ENCODE measurements at places on chromosomes 2 and 18.

- no peak for DNase-seq
Measured at GRCh38 chr18:34595690-34596089, 114.4 kb upstream of the DTNA start.

- DNase-seq: no peak
Measured at GRCh38 chr2:54864727-54865126, 141.3 kb downstream of the EML6 start.

DNA sequence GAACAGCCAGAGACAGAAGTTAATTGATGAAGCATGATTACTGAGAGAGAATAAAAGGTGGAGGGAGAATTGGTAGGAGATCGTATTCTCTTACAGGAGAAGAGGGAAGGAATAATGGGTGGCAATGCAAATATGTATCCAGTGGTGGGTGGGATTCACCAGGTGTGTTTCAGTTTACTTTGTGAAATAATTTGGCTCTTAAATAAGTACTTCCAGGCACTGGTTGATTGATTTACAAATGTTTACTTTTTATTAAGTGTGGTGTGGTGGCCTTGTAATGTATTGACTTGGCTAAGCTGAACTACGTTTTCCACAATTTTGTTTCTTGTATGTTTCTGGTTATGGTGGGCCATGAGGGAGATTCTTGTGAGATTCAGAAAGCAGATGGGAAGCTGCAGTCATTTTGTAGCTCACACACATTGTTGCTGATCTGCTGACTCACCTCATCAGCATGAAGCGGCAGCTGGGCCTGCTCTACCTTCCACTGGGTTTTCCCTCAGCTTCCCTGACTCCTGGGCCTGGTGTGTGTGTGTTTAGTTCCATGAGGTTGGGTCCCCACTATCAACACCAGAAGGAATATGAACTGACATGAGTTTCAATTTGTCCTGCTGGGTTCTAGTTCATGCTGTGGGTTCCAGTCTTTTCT lies 32.6 kb downstream of the MYL12B start:
- DNase-seq: no peak

- no peak for DNase-seq
Measured at GRCh38 chr2:84792856-84793522, 87.9 kb downstream of the TRABD2A start.

- DNase-seq: no peak
Measured at GRCh38 chr2:226198956-226199355, 600.7 kb downstream of the IRS1 start.

DNA sequence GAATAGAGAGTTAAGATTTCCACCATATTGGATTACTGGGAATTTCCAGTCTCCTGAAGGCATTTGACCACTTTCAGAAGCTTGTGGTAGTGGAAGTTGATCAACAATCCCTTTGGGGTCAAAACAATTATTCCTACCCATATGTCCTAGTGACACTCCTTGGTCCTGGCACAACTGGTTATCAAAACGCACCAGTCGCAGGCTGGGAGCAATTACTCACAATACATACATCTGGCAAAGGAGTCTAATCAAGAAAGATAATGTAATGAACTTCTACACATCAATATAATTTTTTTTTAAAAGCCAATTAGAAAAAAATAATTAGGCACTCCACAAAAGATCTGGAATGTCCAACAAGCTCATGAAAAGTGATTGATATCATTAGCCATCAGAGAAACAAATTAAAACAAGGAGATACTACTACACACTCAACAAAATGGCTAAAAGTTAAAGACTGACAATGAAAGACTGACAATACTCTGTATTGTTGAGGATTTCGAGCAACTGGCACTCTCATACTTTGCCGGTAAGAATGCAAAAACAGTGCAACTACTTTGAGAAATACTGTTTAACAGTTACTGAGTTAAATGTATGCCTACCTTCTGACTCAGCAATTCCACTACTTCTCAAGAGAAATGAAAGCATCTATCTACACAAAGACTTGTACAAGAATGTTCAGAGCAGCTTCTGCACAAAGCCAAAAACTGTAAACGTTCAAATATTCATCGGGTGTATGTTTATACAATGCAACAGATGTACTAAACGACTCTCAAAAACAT lies 2.0 kb downstream of the INO80C start:
- no peak for DNase-seq

DNA sequence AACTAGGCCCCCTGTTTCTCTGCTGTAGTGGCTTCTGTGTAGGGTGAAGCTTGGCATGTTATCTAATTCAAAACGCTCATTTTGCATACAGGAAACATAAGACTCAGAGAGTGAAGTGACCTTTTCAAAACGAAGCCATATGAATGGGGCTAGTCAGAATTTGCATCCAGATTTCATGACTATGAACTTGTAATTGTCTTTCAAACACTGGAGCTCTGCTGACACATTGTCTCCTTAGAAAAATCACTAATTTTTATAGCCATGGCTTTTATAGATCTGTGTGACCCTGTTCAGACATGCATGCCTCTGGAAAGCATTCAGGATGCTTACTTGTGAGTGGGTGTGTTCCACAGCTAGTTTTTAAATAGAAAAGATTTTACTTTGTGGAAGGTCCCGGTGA lies 444.3 kb upstream of the GCFC2 start:
- DNase-seq: no peak

- no peak for DNase-seq
Measured at GRCh38 chr2:150042500-150043171, 444.8 kb downstream of the RND3 start.

DNA sequence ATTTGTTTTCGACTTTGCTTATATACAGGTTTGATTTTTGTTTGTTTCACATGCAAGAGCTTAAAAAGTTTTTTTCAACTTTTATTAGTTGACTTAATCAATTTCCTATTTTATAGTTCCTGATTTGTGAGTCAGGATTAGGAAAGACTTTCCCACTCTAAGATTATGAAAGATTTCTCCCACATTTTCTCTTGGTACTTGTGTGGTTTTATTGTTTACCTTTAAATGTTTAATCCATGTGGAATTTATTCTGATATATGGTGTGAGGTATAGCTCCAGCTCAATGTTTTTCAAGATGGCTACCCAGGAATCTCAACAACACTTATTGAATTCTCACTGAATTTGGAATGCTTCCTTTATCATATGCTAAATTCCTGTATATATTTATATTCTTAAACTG lies 117.8 kb upstream of the LGALSL start:
- no peak for DNase-seq

DNA sequence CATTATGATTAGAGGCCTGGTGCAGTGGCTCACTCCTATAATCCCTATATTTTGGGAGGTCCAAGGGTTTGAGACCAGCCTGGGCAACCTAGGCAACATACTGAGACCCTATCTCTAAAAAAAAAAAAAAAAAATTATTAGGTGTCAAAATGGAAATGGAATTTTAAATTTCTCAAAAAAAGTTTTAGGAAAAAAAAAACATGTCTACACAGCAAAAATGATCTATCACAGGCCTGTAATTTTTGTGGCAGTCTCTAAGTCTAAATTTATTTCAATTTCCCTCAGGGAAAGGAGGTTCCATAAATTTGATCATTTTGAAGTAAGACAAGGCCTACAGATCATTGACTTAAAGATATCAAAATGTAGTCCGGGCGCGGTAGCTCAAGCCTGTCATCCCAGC lies 16.3 kb downstream of the MRPL44 start:
- DNase-seq: no peak

- no peak for DNase-seq
Measured at GRCh38 chr2:164651361-164651760, 30.1 kb upstream of the GRB14 start.
